ENCODE measurements at places on chromosomes 11 and 22.

- peak; percentile 4 for DNase-seq
Measured at GRCh38 chr11:87097582-87097981, 59.8 kb downstream of the TMEM135 start.

DNA sequence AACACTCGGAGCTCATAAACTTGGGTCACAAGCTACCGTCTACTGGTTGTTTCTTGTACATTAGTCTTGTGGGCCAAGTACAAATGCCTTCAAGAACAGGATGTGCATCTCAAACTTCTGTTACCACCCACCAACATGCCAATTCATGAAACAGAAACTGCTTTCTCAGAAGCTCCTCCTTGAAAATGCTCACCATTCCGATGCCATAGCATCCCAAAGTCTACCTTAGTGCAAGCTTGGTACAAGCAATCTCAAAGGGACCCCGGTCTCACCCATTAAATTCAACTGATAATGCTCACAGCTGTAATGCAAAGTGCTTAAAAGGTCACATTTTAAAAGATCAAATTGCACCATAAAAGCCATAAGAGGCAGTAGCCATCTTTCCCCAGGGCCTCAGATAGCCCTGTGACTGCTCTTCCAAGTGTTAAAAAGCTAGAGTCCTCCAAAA lies 31.8 kb upstream of the CCDC34 start:
- DNase-seq = no peak

DNA sequence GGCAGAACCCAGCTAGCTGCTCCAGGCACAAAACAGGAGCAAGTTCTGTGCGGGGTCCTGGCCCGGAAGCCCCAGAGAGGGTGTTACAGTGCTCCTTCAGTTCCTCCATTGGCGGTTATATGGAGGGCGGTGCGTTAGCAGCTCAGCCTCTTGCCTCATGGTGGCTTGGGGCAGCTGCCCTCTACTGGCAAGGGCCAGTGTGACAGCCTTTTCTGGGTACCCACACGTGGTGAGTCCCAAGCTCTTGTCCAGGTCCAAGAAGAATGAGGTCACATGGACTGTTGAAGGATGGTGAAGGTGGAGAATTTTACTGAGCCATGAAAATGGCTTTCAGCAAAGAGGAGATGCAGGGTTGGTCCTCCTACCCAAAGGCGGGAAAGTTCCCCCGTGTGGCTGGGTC lies 100.5 kb downstream of the WT1 start:
- no peak for DNase-seq

DNA sequence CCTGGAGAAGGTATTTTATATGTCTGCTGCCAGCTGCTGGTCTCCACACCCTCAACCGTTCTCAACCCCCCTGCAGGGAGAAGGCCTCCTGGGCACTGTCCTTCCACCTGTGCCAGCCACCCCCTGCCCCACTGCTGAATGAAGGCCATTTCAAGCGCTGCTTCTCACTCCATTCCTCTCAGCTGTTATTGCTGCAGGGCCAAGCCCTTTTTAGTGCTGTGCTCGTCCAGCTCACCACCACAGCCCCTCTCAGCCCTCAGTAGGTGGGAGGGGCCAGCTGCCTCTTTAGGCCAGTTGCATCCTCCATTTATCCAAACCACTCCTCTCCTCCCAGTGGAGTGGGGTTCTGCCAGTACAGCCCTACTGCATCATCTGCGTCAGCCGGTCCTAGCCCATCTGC lies 1.8 kb upstream of the WBP2NL start:
- DNase-seq = no peak

GRCh38 chr11:43419460-43419859 lies 60.7 kb downstream of the TTC17 start:
- peak; percentile 2 for DNase-seq

GRCh38 chr11:24489477-24489876 lies 7.4 kb upstream of the LUZP2 start:
- DNase-seq = no peak

GRCh38 chr11:73338279-73338678 lies 30.2 kb downstream of the ARHGEF17 start:
- DNase-seq = no peak

DNA sequence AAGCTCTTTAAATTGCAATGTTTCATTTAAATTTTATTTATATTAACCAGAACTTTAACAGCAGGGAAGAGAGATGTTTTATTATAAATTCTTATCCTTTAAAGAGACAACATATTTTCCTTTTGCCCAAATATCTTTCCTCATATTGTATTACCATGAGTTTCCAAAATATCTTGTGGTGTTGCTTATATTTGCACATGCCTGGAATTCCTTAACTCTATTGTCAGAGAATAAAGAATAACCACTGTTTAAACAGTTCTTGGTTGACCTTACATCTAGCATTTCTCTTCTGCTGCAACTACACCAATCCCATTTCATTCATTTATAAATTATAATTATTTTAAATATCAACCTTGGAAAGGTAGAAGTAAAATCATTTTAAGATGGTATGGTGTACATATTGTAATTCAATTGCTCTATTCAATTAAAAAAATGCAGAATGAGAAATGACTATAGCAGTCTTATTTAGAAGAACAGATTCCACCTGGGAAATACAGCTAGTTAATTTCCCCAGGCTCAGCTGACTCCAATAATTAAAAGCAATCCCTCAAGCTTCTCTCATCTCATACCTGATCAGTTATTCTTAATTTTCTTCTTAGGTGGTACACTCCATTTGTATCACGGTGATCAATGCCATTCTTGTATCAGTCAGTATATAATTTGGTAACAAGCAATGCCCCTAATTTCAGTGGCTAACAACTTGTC lies 923.3 kb downstream of the KCNA4 start:
- DNase-seq = no peak

GRCh38 chr11:19938866-19939265 lies 221.4 kb downstream of the DBX1 start:
- no peak for DNase-seq

DNA sequence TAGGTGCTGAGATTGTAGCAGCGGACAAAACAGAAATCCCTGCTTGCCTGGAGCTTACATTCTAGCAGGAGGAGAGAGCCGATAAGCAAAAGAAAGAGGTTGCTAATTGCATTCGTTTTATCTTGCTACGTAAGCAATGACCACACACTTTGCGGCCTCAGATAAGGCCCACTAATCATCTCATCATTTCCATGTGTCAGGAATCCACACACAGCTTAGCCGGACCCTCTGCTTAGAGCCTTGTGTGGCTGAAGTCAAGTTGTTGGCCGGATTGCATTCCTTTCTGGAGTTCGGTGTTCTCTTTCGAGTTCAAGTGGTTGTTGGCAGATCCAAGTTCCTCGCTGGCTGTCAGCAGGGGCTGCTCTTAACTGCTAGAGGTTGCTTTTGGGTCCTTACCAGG lies 101.6 kb downstream of the CHST1 start:
- DNase-seq = no peak

- DNase-seq = no peak
Measured at GRCh38 chr11:8932564-8933180, at the start of gene C11orf16. Gene C11orf16, minus strand, starts transcription at chr11:8932947. Its CDS starts 639 bp downstream, at chr11:8932308.

- DNase-seq = no peak
Measured at GRCh38 chr11:2690596-2691354, 9.0 kb downstream of the KCNQ1OT1 start.

DNA sequence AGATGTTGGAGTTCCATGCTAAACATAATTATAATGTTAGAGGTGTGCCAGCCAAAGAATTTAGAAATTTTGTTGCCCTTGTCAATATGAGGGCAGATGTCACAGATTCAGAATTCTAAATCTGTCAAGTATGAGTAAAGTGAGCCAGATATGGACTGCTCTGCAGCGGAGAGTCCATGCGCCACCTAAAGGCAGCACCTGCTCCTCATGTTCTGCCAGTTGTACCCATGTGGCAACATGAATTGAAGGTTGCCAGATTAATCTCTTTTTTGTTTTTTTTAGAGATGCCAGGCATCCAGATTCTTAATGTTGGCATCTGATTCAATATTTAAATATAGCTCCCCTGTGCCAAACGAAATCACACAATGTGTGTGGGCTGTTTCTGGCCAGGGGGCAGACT lies 678.6 kb upstream of the ANO5 start:
- no peak for DNase-seq

GRCh38 chr11:30326906-30327305 lies 4.0 kb downstream of the ARL14EP start:
- no peak for DNase-seq

DNA sequence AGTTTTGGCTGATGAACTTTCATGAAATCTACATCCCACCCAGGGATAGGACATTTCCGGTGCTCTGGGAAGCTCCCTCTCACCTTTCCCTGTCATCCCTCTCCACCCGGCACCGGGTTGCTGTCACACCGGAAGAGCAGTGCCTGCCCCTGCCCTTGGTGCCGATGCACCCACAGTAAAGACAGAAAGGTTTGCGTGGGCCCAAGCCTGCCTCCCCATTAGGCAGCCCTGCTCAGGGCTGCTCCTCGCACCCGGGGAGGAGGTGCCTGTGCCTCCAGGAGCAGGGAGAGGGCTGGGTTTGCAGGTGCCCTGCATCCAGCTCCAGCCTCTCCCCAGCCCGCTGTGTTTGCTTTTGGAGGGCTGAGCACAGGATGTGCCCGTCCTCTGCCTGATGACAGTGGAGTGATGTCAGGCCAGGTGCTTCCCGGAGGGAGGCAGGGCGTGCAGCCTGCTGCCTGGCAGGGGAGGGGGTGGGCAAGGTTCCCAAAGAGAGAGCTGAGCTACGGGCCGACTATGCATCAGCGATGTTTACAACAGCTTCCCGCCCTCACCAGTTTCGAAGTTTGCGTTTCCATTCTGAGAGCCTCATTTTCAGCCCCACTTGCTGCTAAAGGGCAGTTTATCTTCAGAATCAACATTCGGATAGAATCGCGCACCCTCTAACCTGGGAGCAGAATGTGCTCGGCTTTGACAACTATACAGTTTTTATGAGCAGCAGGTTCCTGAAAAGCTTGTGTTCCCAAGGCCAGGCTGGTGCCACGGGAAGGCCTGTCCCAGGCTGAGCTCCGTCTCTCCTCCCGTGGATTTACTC lies 83.2 kb upstream of the CLDN5 start:
- no peak for DNase-seq

GRCh38 chr11:126194121-126194543 lies 17.3 kb downstream of the RPUSD4 start:
- DNase-seq = no peak

DNA sequence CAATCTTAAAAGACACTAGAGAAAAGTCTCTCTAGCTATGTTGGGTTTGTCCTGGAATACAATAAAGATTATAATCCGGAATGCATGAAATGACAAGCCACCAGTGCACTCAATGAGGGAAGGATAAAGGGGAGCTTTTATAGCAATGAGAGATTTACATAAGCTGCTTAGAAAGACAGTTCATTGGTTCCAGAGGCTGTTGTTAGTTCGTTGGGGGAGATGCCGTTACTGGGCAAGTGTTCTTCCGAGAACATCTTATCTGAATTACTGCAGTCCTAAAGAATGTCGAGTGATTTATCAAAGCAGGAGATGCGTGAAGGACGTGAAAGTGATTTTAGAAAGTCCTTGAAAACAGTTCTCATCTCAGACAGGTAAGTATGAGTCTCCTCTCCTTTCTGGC lies 33.6 kb downstream of the SYN3 start:
- no peak for DNase-seq

GRCh38 chr11:33624083-33624482 lies 76.5 kb downstream of the C11orf91 start:
- DNase-seq = no peak

- no peak for DNase-seq
Measured at GRCh38 chr11:118099838-118100556, 13.2 kb upstream of the SMIM35 start.

DNA sequence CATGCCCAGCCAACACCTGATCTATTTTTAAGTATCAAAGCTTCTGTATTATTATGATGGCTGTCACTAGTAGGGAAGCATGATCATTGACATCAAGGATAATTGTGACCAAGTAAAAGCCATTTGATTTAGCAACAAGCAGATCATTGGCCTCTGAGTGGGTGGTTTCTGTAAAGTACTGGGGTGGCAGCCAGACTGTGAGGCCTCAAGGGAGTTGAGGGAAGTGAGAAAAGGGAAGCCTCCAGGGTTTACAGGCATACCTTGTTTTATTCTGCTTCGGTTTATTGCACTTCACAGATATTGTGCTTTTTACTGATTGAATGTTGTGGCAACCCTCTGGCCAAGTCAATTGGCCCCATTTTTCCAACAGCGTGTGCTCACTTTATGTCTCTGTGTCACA lies 60.1 kb downstream of the PRR5L start:
- DNase-seq = no peak

- DNase-seq = no peak
Measured at GRCh38 chr11:76578654-76579055, 91.9 kb downstream of the LRRC32 start.

- no peak for DNase-seq
Measured at GRCh38 chr11:61037441-61038093, 64.7 kb upstream of the CD5 start.

DNA sequence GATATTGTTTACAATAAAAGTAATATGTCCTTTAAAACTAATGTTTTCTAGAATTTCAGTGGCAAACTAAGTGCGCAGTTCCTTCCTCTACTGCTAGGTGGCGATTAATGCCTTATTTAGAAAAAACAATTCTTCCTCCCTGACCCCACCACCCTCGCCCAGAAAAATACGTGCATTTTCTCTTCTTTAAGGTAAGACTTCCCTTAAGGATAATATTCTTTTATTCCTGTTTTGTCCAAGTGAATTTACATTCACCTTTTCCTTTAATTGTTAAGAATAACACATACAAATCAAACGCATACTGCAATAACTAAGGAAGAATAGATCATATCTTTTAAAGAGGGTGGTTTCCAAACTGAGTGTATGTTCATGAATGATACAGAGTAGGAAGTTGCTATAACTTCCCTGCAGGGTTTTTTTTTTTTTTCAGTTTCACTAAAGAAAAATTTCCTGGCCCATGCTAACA lies 17.0 kb upstream of the PSMA1 start:
- DNase-seq = peak; percentile 40

GRCh38 chr22:30287648-30288418 lies 1.5 kb downstream of the CASTOR1 start:
- peak; percentile 76 for DNase-seq

GRCh38 chr22:22342697-22343580 lies 98.4 kb downstream of the VPREB1 start:
- peak; percentile 39 for DNase-seq

- DNase-seq = no peak
Measured at GRCh38 chr11:69551963-69552362, 70.5 kb downstream of the LINC01488 start.

DNA sequence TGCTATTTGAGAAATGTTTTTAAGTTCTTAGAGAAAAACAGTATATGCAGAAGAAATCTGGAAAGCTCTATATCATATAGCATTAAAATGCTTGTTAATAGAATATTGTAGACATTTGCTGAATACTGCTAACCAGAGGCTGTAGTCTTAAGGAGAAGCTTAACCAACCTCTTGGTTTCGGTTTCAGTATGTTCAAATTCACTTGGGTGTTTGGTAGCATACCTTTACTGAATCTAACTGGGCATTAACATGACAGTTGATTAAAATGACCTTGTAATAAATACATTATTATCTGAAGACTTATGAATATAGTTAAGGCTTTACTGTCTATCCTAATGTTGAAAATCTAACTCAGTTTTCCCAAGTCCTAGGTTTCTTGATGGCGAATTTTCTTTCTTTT lies 5.4 kb downstream of the PCF11 start:
- peak; percentile 17 for DNase-seq
